T follicular helper cell (primary cell): ENCODE measurements at places on chromosomes 11 and 22.

GRCh38 chr11:72584293-72584938 lies 89.8 kb downstream of the PDE2A start:
- DNase-seq = peak; percentile 22

GRCh38 chr11:120365512-120365911 lies 29.3 kb downstream of the ARHGEF12 start:
- DNase-seq = no peak

DNA sequence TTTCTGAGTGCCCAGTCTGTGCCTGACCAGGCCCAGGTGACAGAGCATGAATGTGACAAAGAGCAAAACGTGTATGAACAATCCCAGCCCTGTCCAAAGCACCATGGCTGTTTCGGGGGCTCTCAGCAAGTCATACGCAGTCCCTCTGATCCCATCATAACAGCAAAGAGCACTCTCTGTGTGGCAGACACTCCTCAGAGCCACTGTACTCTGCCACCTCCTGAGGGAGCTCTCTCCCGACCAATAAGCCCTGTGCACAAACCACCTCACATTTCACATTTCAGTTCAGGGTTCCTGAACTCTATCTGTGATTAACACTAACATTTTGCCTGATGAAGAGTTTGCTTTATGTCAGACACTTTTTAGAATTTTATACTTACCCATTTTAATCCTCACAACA lies 6.6 kb downstream of the DGCR2 start:
- no peak for DNase-seq

DNA sequence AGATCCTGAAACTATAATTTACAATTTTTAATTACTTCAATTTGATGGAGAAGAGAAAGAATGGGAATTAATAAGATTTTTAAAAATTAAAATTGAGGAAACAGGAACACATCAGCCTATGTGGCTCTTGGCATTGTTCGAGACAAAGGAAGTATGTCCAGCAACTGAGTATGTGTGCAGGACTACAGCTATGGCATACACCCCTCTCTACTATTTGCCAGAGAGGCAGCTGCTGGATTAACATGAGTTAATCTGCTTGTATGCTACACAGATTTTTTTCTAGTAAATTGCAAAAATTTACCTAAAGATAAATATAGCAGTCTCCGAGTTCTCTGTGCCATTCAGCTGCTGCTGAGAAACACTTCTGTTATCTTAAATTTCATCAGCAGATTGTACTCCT lies 70.6 kb downstream of the PHF21A start:
- DNase-seq = no peak

DNA sequence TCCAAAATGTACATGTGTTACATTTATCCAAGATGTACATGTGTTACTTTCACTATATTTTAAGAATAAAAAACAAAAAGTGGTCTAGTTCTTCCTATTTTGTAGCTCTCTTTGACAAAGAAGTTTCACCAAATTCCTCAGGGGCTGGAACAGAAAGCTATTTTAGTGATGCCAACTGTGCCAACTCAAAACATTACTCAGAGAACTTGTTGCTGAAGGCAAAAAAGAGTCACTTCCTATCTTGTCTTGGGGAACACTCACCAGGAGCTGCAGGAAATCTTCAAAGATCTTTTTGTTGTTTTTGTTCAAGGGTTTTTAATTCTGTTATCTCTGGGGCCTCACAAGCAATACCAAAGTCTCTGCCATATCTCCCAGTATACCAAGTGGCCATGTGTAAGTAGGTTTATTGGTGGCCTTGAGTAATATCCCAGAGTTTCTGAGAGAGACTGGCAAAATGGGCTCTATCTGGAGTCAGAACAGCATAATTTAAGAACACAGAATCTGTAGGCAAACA lies 13.6 kb upstream of the EED start:
- no peak for DNase-seq

- DNase-seq = no peak
Measured at GRCh38 chr11:43832536-43832935, 48.1 kb upstream of the ALKBH3 start.

DNA sequence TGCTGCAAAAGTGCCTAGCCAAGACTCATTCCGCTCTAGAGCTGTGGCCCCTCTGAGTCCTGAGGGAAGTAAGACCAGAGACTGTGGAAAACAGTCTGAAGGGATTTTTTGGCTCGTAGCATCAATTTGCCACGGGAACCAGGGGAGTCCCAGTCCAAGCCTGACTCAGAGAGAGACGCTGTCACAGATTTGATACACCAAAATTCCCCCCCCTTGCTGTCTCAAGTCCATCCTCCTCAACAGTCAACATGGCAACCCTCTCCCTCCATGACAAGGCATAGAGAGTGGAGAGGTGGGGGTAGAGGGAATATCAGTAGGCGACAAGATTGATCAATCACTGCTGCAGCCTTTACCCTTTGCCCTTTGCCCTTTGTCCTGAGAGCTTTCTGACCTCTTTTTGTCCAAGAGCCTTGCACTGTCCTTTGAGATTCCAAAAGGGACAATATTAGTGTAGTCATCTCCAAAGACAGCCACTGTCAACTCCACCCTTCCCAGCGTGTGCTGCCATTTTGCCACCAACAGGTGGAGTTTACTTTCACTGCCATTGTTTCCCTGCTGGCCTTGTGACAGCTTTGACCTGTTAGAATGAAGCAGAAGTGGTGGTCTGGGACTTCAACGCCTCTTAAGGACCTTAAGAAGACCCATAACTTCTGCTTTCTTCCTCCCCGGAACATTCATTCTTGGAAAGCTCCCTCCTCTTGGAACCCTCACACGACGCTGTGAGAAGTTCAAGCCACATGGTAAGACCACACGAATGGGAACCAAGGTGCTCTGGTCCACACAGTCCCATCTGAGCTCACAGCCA lies 7.3 kb downstream of the SLC15A3 start:
- no peak for DNase-seq

DNA sequence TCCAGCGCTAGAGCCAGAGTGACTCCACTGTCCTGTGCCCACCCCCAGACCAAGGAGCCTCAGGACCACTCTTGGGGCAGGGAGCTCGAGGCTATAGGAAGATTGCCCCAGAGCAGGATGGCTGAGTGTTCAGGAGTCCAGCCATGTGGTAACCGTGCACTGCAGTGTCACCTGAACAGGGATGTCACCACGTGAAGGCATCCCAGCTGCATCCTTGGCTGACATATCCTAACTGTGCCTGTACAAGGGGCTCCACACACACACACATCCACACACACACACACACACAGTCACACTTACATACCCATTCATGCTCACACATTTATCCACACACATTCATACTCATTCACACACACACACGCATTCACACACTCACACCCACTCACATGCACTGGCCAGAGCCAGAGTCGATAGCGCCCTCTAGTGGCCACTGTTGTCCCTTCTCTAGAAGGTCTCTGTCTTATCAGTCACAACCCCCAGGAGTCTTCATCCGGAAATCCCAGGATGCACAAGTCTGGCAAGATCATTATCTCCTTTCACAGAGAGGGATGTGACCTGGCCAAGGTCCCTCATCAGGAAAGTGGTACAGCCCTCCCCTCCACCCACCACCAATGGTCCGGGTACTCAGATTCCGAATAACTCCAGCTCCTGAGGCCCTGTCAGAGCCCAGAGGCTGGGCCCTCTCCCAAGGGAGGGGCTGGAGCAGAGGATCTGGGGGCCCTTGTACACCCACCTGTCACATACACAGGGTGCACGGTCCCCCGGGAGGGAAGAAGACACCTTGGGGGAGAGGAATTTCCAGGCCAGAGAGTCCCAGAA lies 55.1 kb downstream of the IGLL5 start:
- peak; percentile 61 for DNase-seq

GRCh38 chr11:6747097-6747668 lies 24.6 kb downstream of the OR2AG2 start:
- no peak for DNase-seq

DNA sequence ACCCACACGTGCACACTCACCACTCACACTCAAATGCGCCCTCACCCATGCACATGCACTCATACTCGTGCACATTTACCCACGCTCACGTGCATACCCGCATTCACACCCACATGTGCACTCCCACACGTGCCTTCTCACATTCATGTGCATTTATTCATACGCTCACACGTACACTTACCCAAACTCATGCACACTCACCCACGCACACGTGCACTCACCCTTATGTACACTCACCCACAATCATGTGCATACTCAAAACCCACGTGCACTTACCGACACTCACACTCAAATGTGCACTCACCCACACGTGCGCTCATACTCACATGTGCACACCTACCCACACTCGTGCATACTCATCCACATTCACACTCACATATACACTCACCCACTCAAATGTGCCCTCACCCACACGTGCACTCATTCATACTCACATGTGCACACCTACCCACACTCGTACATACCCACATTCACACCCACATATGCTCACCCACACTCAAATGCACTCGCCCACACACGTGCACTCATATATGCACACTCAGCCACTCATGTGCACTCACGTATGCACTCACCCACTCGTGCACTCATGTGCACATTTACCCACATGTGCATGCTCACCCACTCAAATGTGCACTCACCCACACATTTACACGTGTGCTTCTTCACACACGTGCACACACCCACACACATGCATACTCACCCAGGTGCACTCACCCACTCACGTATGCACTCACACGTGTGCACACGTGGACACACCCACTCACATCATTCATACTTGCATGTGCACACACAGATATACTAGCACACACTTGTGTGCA lies 84.4 kb downstream of the TRMU start:
- DNase-seq = no peak

DNA sequence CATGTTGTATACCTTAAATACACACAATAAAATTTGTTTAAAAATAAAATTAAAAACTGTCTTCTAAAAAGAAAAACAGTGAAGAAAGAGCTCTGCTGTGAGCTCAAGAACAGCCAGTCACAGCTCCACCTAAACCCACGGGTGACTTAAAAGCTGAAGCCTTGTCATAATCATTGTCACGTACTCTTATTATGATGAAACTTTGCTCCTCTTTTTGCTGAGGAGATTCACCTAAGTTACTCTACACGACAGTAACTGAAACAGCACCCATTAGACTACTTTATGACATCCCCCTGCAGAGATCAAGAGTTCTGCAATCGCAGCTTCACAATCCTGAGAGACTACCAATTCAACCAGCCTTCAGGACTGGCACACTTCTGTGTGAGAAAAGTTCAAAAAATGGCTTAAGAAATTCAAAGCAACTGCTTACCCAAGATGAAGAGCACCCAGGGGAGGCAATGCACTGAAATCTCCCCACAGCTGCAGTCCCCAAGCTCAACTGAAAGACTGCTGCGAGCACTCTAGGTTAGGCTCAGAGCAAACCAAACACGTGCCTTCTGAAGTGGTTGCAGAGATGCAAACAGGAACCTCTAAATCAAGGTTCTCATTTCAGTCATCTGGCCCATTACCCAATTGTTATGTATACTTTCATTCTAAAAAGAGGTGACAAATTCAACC lies at the start of gene JAML:
Gene JAML (minus strand): TSS at position 501 of the 678 bp plus-strand sequence. CDS start 10,145 bp downstream, outside the sequence.
- peak; percentile 56 for DNase-seq

GRCh38 chr22:45965563-45965962 lies 11.4 kb downstream of the WNT7B start:
- DNase-seq = no peak

GRCh38 chr11:83191986-83192385 lies 1.5 kb upstream of the ANKRD42 start:
- DNase-seq = no peak

- DNase-seq = no peak
Measured at GRCh38 chr11:106152824-106153223, 75.4 kb downstream of the AASDHPPT start.

DNA sequence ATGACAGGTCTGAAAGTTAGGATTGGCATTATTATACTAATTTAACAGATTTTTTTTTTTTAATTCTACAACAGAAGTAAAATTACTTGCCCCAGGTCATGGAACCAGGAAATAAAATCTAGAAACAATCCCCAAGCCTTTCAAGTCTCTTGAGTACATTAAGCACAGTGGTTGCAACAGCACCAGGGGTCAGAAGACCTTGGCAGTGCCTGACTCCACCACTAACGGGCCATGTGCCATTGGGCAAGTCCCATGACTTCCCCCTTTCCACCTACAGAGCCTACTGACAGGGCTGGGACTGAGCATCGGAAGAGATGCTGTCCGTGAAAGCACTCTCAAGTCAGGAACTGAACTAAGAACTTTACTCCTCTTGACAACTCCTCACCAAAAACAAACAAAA lies 98.6 kb upstream of the AKIP1 start:
- no peak for DNase-seq

- no peak for DNase-seq
Measured at GRCh38 chr11:85725510-85726258, 39.7 kb upstream of the CCDC89 start.

GRCh38 chr11:33256031-33256812 lies 959 bp upstream of the HIPK3 start:
- DNase-seq = no peak

DNA sequence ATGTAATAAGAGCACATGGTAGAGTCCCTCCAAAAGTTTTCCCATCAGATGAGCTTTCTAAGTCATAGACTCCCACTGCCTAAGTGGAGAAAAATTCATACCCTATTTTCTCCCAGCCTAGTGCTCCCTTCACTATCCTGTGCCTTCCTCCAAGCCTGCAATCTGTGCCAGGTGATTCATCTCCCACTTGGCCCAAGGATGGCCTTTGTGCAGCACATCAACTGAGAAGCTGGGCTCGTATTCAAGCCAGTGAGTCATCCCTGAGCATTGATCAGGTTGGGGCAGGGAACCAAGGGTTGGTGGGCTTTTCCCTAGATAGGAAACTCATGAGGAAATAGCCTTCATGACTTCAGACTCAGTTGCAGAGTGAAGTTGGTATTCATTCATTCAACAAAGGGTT lies 64.6 kb downstream of the PANX1 start:
- DNase-seq = no peak

DNA sequence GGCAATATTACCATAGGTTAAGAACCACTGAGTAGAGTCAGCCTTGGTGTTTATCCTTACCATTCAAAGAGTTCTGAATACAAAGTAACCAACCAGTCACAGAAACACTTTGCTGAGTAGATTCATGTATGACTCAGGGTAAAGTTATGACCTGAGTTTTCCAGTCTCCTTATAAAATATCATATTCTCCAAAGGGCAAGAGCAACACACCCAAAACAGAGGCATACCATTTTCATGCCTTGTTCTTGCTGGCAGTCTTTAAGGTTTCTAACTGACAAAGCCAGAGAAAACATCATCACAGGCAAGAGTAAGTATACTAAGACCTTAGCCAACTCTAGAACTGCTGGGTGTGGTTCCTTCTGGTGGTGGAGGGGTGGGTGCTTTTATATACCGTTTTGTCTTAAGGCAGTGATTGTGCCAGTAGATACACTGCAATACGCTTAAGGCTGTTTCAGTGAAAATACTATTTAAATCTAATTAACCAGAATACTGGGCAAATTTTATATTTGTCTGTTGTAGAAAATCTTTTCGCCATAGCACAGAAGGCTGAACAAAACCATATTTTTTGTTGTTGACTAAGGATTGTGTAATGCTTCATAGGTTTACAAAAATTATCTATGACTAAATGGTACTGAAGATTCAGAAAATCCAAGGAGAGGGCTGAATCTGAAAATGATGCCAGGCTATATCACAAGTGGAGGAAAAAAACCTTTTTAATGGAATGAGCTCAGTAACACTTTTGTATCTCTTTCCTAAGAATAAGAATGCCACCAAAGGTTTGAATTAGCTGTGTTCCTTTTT lies 3.0 kb downstream of the ATL3 start:
- no peak for DNase-seq
